Hematopoietic multipotent progenitor cell treated with erythropoietin and hydrocortisone succinate and interleukin-3 and kit ligand, for 6 days (in vitro differentiated cells): ENCODE measurements at places on chromosomes 3 and 15.

DNA sequence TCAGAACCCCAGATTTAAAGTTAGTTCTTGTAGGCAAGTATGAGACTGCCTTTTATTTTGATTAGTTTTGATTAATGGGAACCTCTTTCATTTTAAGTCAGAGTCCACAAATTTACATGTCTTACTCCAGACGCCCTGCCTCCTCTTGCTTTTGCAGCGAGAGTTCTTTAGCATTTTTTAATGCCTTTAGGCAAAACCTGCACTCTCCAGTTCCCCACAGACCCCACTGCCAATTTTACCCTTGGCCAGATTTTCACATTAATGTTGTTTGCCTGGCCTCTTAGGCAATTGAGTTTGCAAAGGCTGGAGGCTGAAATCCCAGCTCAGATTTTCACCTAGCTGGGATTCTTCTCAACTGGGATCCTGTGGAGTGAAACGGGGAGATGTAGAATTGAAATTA is 85.8 kb downstream of the GAP43 start:
- no peak for DNase-seq

DNA sequence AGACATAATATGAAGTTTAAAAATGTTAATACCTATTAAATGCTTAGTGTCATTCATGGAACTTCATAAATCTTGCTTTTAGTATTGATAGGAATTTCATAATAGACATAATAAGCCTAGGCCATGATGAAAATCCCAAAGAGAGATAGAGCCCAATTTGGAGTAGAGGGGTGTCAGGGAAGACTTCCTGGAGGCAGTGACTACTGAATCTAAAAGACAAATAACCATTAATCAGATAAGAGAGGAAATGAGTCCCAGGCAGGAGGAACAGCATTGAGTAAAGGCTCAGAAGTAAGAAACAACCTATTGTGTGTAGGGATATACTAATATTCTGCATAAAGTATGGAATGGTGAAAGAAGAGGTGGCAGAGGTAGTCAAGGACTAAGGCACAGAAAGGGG is 126.9 kb upstream of the MRPS22 start:
- DNase-seq = no peak

GRCh38 chr3:22366781-22367180 is 615.8 kb upstream of the ZNF385D start:
- DNase-seq = no peak

GRCh38 chr15:39247574-39247973 is 333.3 kb upstream of the THBS1 start:
- no peak for DNase-seq

DNA sequence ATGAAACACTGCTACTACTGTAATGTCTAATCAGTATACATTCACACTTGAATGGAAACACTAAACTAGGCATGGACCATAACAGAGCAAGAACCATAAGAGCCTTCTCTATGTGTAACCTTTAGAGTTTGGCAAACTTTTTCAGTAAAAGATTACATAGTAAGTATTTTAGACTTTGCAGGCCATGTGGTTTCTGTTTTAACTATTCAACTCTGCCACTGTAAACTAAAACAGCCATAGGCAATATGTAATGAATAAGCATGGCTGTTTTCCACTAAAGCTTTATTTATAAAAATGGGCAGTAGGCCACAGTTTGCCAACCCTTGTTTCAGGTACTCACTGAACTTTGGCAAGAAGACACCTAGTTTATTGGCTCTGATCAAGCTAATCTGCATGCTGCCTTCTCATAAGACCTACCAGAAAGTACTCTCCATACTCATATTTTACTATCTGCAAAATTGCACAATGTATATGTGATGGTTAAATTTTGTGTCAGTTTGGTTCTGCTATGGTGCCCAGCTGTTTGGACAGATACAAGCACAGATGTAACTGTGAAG is 46.0 kb downstream of the UACA start:
- DNase-seq = no peak

DNA sequence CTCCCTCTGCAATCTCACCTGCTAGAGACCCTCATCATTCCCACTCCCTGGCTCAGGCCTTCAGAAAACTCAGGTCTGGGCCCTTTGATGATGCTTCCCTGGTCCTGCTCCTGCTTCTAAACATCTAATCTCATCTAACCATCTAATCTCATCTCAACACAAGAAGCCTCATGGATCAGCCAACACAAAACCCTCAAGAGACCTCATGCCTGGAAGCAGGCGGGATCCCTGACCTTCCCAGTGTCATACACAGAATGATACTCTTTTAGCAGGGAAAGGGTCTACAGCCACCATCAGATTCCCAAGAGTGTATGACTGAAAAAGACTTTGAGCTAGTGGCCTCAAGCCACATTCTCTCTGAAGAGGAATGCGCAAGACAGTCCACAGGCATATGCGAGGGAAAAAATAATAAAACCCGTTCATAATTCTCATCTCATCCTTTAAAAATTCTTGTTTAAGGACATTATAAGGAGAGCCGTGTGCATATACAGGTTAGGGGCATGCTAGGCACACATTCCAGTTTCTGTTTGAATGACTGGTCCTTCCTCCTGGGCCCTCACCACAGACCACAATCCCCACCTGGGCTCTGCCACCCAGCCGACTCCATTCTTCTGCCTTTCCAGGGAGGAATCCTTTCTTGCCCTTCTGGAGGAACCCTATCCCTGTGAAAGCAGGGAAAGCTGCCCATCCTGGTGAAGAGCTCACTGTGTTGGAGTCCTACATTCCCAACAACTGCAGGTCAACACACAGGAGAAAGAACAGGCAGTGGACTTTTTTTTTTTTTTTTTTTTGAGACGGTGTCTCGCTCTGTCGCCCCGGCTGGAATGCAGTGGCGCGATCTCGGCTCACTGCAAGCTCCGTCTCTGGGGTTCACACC is 2.2 kb downstream of the ZXDC start:
- peak; percentile 19 for DNase-seq

GRCh38 chr15:65192016-65192415 is 6.9 kb upstream of the CLPX start:
- peak; percentile 27 for DNase-seq

DNA sequence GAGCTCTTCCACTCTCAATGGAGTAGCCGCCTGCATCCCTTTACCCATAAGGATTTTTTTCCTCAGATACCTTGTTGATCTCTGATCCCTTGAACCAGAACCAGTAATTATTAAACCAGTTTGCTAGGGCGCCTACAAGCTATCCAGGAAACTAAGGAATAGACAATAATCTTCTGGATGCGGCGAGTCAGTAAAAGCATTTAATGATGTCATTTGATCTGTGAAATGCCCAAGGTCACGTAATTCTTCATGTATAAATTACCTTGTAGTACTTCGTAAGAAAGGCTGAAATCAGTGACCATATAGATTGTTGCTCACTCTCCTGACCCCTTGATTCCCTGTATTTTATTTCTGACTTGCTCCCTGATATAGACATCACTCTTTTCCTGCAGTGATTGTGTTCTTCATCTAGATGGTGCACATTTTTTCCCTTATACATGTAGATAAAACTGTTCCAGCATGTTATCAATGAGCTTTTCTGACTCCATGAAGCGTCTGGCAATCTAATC is 548.6 kb upstream of the NAALADL2 start:
- DNase-seq = no peak

GRCh38 chr15:89198934-89199333 is 22.4 kb downstream of the RLBP1 start:
- DNase-seq = no peak

GRCh38 chr3:141051443-141052200 is 475 bp downstream of the SPSB4 start:
- no peak for DNase-seq

DNA sequence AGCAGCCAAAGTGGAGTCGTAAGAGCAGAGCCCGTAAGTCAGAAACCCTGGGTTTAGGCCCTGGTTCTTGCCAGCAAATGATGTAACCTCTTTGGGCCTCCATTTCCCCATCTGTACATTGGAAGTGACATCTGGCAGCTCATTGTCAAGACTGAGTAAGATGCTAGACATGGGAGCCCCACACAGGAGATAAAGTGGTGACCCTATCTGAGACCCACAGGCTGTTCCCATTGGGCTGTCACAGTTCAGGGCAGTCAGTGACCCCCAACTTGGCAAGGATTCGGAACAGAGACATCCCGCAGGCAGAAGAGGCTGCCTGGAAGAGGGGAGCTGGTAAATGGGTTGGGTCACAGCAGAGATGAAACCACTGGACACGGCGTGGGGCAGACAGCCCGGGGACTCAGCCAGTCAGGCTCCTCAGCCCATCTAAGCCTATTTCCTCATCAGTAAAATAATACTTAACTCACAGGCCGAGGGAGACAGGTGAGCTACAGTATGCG is 1.8 kb downstream of the CLN6 start:
- DNase-seq = peak; percentile 51

DNA sequence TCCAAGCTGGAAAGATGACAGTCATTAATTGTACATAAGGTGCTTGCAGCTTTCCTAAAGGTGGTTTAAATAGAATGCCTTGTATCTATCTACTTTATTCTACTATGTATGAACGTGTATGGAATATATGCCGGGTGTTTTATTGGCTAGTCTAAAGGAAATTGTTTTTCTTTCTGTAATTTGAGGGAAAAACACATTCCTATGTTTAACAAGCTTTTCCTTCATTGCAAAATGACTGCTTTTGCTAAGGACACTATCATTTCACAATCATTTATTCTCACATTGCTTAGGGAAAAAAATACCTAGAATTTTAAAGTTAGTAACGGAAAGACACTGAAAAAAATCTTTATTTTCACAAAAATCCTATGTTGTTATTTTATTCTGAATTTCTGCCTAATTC is 141.7 kb downstream of the WDR76 start:
- no peak for DNase-seq

DNA sequence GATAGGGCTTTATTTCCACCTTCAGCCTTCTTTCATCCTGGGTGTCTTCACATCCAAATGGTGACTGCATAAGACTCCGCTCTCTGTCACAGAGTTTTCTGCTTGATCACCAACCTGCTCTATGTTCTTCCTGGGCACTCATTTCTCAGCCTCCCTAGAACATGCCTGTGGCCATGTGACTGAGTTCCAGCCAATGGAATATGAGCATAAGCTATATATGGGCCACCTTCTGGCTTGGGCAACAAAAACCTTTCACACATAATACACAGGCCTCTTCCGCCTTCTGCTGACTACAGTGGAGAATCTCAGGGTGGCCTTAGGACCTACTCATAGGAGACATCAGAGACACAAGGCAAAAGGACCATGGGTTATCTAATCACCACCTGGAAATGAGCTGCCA is 51.2 kb upstream of the MED12L start:
- no peak for DNase-seq

GRCh38 chr3:138935863-138936740 is 10.8 kb downstream of the FOXL2 start:
- peak; percentile 76 for DNase-seq

DNA sequence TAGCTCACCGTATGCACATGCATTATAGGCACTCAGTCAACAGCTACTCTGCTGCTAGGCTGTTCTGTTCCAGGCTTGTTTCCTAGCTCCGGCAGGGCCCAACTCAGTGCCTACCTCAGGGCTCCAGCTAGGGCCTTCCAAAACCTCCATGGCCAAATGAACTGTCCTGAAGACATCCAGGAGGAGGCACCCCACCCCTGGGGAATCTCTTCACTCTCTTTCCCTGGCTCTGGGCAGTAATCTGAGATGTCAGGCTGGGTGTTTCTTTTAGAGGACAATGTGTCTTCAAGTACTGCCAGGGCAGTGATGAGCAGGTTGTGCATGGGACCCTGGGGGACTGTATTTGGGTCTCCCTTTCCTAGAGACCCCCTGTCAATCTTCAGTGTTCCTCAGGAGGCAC is 38.3 kb upstream of the TPM1 start:
- DNase-seq = no peak

DNA sequence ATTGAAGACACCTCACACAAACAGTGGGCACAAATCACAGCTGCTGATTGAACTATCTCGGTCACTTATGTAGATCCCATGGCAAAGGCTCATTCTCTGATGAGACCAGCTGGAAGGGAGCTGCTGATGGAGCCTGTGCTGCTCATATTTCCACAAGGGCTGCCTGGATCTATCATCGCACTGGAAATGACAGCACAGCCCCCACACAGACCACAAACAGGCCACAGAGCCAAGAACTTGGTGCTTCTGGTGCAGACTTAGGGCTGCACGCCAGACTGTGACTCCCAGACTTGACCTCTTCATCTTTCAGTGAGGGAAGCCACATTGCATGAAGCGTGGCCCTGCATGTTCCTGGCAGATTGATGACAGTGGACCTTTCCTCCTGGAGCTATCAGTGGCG is 197.6 kb downstream of the MINAR1 start:
- DNase-seq = no peak

DNA sequence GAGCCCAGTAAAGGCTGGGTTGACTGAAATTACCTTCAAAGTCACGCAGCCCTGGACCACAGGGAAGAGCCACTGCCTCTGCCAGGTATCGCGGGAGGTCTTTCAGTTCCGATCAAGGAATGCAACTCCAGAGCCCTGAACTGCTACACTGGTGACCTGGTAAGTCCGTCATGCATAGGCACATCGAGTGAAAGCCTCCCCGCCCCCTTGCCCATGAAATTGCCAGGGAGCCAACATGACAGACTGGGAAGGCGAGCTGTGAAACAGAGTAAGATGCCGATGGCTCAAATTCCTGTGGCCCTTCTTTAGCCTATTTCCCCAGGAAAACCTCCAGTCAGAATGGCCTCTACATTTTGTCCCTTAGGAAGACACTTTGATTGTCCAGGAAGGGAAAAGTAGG is 2.3 kb upstream of the GP5 start:
- DNase-seq = no peak

DNA sequence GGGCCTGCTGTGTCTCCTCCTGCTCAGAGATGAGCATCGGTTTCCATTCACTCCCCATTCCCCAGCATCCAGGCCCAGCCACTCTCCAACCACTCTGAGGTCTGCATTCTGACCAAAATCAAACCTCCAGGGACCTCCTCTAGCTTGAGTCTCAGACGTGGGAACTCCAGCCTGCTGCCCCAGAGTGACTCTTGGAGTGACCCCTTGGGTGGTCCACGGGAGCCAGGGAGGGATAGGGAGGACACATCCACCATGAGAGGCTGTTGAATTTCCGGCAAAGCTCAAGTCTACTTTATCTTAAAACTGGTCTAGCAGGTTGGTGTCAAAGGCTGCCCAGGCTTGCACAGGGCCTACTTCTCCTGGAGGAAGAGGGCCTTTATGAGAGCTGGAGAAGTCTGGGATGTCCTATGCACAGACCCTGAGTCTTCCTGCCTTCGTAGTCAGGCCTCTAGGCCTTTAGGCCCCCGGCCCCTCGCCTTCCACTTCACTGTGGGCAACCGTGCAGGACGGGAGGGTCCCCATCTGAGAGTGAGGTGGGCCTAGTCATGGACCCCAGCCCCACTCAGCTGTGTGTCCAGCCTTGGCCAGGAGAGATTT is 8.9 kb downstream of the CISH start:
- no peak for DNase-seq

GRCh38 chr3:73781541-73781940 is 156.8 kb upstream of the PDZRN3 start:
- DNase-seq = no peak
